ENCODE measurements at places on chromosomes 5 and 9.

DNA sequence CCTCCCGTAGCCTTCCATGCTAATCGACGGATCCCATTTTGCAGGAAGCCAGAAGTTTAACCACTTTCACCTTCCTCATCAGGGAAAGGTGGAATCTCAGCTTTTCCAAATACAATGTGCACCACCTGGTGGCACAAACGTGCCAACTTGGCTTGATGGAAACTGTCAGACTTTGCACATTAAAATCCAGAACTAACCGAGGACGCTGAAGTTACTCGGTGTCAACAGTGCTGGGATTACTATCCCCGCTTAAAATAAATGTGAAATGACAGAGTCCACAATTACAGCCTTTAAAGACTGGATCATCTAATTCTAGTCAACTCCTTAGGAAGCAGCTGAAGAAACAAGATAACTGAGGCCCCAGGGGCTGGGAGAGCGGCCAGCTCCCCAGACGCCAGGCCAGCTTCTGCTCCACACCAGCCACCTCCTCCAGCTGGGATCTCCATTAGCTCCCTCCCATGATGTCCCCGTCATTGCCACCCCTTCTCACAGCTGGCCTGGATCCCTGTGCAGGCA lies 50.1 kb upstream of the RETREG1 start:
- no peak for DNase-seq

- DNase-seq, result peak; percentile 51
Observed at GRCh38 chr9:135960411-135961276, 529 bp downstream of the UBAC1 start.

- DNase-seq, result no peak
Observed at GRCh38 chr9:100167915-100168654, 69.0 kb downstream of the INVS start.

GRCh38 chr9:37339923-37340322 lies 82.6 kb upstream of the GRHPR start:
- no peak for DNase-seq
